ENCODE measurements at places on chromosomes 5 and 9. TPM values are rescaled to one million over a fixed set of nuclear protein-coding genes. Genes with fewer than 3 reads are reported as not detected.

- DNase-seq = no peak
Observed at GRCh38 chr5:175054243-175054642, 329.9 kb downstream of the MSX2 start.

DNA sequence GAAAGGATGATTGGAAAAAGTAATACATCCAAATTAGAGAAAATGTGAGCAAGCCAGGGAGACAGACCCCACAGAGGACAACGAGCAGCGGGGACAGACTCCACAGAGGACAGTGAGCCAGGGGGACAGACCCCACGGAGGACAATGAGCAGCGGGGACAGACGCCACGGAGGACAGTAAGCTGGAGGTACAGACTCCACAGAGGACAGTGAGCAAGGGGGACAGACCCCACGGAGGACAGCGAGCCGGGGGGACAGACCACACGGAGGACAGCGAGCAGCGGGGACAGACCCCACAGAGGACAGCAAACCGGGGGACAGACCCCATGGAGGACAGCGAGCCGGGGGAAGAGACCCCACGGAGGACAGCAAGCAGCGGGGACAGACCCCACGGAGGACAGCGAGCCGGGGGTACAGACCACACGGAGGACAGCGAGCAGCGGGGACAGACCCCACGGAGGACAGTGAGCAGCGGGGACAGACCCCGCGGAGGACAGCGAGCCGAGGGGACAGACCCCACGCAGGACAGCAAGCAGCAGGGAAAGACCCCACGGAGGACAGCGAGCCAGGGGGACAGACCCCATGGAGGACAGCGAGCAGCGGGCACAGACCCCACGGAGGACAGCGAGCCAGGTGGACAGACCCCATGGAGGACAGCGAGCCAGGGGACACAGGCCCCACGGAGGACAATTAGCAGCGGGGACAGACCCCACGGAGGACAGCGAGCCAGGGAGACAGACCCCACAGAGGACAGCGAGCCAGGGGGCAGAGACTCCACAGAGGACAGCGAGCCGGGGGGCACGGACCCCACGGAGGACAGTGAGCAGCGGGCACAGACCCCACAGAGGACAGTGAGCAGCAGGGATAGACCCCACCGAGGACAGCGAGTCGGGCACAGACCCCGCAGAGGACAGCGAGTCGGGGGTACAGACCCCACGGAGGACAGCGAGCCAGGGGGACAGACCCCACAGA is 1.9 kb upstream of the ZDHHC11 start:
- DNase-seq = no peak

- DNase-seq = no peak
Observed at GRCh38 chr5:103804711-103805110, 242.1 kb upstream of the NUDT12 start.

DNA sequence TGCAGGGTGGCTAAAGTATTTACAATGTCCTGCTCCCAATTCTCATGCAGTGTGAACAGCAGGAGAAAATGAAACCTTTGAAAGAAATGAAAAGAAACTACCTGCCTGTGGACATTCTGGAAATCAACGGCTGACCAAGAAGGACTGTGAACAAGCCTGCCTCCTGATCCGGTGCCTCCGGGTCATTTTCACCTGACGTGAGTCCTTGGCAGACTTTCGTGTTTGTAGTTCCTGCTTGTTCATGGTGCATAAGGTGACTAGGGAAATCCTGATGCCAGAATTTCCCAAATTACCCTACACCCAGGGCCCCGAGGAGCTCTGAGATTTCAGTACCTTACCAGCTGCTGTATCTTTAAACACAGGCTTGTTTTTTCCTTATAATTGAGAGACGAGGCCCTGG is 317.5 kb downstream of the TLE1 start:
- no peak for DNase-seq

The TCOF1 gene
- 52.8 TPM for total RNA-seq

DNA sequence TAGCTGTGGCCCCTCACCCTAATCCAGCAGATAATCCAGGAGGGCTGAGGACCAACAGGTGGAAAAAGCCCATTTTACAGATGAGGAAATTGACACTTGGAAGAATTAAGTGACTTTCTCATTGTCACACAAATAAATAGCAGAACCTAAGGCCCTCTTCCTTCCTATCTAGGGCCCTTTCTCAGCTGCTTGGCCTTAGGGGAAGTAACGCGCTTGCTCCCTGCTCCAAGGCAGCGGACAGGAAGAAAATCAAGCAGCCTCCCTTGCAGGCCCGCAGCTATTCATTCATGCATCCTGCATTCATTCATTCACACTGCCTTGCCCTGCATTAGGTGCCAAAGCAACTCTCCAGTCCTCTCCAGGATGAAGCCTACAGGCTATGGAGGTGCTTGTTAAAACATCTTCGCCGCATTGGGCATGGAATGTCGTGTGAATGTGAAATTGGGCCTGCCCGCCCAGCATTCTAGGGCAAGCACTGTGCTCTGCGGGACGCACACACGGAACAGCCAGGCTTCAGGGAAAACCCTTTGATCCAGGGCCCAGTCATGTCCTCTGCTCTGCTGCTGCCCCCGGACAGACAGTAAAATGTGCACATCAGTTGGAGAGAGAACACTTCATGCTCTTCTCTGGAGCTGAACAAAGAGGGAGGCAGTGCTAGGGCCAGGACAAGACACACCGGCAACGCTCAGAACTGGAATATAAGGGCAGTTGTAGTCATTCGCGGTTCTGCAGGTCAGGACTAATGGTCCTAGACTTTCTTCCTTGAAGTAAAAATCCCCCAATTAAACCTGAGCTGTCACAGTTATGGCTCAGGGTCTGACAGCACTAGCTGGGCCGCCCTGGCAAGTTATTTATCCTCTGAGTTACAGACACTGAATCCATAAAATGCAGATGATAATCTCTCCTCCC is 166.0 kb downstream of the COL23A1 start:
- DNase-seq = no peak

DNA sequence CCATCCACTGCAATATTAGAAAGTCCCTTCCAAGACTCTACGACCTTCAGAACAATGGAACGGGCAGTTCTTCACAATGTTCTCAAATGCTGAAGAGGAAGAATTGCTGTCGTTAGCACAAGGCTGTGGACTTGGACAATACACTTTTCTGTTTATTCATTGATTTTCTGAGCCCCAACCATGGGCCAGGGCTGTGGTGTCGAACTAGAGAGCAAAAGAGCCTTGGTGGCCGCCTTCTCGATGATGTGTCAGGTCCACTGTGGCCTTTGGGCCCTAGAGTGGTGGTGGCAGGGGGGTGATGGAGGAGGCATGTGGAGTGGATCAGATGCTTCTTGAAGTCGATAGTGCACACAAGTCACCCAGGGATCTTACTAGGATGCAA is 18.5 kb upstream of the KIF12 start:
- DNase-seq = no peak

DNA sequence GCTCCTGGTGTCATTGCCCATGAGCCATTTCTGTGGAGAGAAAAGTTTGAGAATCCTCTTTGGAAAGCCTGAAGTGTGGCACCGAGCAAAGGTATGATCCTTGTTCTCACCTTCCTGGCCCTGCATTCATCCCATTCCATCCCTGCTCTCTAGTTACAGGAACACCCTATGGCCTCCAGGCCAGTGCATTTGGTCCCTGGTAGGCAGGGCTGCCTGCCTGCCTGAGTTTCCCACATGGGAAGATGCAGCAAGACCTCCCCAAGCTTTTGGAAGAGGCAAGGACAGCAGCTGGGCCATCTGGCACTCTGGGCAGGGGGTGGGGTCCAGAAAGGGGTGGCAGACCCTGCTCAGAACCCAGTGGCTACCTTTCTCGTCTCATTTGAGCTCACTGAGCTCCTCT is 24.5 kb downstream of the IGIP start:
- no peak for DNase-seq

DNA sequence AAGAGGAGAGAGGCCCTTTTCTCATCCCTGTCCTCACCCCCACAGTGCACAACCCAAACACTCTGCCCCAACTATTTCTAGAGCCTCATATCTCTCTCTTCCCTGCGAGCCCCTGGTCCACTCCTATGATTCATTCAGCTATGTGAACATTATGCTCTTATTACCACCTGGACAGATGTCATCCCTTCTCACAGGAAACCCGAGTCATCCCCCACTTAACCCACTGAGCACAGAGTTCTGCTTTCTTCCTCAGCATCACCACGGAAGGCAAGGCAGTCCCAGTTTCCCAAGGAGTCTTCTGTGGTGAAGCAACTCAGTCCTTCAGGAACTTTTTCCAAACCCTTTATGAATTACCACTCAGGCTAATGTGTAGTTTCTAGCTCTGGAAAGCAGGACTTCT is 1.3 kb downstream of the DNAI1 start:
- DNase-seq = no peak

GRCh38 chr5:160385496-160385895 is 14.4 kb downstream of the FAM200C start:
- DNase-seq = no peak

- DNase-seq = no peak
Observed at GRCh38 chr9:94250456-94250855, 8.6 kb upstream of the ZNF169 start.

DNA sequence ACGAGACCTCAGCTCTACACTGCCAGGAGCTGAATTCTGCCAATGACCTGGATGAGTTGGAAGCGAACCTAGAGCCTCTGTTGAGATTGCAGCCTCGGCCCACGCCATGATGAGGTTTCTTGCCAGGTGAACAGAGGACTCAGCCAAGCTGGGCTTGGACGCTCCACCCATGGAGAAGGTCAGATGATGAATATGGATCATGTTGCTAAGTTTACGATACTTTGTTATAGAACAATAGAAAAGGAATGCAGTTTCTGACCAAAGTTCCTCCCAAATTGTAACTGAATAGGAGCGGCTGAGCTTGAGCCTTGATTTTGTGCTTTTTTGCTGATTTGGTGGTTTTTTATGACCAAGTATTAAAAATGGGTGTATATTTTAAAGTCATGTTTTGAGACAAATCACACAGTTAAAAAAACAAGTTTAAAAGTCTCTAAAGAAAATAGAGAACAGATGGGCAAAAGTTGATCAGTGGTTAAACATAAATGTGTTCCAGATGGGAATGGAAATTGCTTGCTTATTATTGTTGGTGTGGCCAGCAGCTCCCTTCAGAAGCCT is 32.9 kb downstream of the ROPN1L start:
- DNase-seq = no peak

DNA sequence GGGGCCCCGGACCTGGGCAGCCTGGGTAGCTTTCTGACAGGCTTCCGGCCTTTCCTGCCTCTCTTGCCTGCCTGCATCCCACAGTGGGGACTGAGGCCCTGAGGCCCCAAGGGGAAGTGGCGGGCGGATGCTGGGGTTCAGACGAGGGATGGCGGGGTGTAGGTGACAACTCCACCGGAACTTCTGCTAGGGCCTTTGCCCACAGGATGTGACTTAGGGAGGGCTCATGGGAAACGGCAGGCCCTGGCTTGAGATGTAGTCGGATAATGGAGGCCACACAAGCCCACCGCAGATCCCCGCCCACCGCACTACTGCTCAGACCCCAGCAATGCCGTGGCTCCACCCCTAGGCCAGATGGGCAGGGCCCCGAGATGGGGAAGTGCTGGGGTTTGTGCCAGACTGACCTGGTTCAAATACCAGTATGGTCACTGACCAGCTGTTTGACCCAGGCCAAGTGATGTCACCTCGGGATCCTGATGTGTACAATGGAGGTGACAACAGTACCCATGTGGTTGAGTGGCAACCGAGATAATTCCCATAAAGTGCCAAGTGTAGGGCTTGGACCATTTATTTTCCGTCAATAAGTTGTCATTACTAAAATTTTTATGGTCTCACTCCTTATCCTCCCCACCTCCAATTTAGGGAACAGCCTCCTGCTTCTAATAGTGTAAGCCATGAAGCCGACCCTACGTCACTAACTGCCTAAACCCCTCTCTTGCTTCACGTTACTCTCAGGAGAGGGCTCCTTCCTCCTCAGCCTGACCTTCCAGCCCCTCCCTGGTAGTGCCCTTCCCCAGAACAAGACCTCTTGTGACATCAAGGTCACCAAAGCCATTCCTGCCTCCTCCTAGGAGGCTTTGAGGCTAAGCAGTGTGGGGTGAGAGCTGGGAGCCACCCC is 2.5 kb upstream of the CDK9 start:
- DNase-seq = no peak

DNA sequence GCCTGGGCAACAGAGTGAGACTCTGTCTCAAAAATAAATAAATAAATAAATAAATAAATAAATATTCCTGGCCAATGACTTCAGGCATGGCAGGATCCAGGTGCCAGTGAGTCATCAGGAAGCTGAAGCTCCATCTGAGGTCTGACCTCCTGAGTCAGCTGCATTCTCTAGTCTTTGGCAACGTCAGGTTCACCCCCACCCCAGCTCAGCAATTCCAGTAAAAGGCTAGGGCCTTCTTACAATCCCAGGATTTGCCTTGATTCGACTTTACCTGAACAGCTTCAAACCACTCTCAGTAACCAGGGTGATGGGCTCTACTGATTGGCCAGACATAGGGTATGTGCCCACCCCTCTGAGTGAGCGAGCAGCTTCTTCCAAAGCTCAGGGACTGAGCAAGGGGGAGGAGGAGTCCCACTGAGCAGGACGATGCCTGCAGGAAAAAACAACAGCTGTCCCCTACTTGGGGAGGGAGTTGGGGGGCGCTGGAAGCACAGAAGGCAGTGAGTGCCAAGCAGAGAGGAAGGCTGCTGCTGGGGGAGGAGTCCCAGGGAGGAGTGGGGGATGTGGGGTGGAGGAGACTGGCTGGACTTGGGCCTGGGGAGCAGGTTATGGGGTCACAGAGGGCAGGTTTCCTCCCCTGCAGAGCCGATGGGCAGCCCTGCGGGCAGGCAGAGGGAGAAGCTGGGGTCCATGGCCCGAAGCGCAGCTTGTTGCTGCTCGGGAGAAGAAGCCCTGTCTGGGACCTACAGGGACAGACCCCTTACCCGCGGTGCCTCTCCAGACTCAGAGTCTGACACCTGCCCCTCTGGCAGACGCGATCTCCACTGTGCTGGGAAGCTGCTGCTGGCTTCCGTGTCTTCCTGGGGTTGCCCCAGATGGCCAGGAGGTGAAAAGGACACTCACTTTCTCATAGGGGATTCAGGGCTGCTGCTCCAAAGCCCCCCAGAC is 25.9 kb upstream of the UNC5A start:
- no peak for DNase-seq

DNA sequence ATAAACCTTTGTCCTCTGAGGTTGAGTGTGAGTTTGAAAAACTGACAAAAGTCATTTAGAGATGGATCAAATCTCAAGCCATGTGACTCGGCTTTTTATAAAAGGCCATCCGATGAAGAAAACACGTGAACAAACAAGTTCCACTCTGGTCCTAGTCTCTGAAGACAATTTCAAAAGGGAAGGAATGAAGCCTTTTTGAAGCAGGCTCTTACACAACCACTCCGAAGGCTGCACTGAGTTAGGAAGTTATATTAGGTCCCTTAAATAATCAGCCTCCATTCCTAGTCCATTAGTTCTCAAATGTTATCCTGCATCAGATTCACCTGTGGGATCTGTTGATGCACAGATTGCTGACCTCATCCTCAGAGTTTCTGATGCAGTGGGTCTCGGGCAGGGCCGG is 166.6 kb upstream of the HMHB1 start:
- no peak for DNase-seq
